ENCODE measurements at places on chromosomes 1 and 21.

- DNase-seq, result peak; percentile 21
Measured at GRCh38 chr1:168179438-168180147, 831 bp downstream of the TIPRL start.

DNA sequence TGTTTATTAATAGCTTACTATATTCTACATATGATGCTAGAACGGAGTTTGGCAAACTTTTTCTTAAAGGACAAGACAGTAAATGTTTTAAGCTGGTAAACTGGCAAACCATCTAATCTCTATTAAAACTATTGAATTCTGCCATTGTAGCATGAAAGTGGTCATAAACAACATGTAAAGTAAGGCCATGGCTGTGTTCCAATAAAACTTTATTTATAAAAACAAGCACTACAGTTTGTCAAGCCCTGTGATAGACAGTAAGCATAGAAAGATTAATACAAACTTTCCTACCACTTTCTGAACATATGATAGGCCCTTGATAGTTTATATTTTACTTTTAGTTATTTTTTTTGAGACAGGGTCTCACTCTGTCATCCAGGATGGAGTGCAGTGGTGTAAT, 22.4 kb downstream of the PEA15 start:
- DNase-seq, result no peak

DNA sequence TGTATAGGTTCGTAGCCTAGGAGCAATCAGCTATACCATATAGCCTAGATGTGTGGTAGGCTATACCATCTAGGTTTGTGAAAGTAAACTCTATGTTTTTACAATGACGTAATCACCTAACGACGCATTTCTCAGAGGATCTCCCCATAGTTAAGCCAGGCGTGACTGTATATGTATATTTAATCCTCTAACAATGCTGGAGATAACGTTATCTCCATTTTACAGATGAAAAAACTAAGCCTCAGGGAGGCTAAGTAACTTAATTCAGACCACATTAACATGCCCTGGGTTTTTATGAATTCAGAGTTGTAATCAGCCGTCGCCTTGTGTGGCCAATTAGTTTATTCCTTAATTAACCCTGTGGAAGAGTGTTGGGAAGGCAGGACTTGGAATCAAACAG, 107.7 kb upstream of the PLXNA2 start:
- DNase-seq, result no peak

DNA sequence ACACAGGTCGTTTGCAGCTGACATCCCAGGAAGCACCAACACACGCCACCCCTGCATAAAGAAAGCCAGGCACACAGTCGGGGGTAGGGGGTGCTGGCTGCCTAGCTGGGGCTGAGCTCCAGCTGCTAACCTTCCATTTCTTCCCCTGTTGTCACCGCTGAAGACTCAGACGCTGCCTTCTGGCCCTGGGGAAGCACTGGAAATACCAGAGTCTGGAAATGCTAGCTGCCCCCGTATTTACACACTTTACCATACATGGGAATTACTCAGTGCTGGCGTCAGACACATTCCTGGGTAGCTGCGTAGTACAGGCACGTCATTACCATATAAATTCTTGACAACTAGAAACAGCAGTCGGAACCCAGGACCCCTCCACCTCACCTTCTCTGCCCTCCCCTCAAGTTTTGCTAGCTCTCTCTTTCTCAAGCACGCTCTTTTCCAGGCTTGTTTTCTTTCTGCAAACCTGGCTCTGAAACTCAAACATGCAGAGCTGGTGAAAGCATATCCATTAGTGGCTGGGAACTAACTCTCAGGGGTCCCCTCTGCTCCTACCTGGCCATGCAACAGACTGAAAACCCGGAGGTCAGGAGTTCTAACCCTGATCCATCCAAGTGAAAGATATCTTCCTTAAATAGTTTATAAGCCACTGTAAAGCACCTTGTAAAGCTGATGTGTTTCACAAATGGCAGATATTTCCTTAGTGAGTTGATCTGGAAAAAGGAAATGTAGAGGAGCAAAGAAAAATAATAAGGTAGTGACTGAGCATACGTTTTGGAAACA, 3.3 kb downstream of the CSRP1 start:
- peak; percentile 99 for DNase-seq

- no peak for DNase-seq
Measured at GRCh38 chr1:229887043-229887822, 179.8 kb upstream of the GALNT2 start.

- DNase-seq, result peak; percentile 34
Measured at GRCh38 chr1:78081980-78082860, 36.5 kb downstream of the GIPC2 start.

DNA sequence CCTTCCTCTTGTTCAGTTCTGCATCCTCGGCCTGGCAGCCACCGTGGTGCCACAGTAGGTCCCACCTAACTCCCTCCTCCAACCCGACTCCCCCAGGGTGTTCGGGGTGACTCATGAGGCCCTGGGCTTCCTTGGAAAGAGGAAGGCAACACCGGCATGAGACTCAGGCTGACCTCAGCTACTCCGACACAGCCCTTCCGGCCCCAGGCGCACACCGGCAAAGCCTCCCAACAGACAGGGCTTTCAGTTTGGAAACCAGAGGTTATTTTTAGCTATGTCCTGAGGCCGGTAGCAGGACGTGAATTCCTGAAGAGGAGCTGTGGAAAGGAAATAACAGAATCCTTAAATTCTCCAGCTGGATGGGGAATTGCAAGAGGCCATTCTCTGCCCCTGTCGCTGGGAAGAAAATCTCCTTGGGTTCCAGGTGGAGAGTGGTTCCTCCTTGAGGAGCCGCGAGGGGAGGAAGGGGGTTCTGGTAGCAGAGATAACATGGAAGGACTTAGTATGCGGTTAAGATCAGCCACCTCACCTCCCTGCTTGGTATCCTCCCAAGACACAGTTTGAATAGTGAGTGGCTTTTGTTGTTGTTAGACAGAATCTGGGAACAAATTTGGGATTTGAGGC, 24.4 kb downstream of the PLXNA2 start:
- peak; percentile 58 for DNase-seq

DNA sequence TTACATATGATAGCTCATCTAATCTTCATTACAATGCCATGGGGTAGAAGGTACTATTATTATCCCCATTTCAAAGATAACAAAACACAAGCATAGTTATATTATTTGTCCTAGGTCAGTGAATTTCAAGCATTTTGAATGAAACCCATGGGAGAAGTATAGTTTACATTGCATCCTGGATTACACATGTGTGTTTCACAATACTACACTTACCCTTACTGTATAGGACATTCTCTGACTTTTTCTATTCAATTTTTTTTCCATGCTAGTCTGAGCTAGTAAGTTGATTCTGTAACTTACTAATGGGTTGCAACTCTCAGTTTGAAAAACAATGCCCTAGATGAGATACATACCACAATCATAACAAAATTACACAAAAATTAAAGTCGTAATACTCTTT, 8.7 kb upstream of the GPX7 start:
- DNase-seq, result no peak

DNA sequence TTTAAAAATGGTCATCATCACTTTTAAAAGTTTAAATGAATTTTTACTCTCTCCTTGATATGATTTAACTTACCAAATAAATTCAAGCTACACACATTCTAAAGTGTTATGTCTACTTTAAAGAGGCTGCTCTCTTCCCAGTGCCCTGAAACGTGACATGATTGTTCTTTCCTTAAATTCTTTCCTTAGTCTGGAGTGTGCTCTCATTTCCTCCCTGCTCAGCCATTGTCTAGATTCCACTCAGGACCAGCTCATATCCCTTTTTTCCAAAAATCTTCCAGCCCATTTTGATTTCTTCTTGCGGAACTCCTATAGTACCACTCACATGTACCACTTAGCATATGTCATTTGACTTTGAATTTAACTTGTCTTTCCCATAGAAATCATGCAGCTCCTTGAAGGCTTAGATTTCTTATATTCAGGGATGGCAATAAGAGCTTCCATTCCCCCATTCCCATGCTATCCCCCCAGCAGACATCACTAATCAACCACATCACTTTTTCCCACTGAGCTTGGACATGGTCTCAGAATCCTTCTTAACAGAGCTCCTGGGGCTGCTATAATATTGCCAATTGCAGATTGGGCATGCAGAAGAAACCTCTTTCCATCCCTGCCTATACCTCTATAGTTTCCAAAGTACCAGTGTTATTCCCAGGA, 54.7 kb upstream of the ITPKB start:
- DNase-seq, result no peak

GRCh38 chr1:152515434-152515783, 1.1 kb downstream of the CRCT1 start:
- no peak for DNase-seq

DNA sequence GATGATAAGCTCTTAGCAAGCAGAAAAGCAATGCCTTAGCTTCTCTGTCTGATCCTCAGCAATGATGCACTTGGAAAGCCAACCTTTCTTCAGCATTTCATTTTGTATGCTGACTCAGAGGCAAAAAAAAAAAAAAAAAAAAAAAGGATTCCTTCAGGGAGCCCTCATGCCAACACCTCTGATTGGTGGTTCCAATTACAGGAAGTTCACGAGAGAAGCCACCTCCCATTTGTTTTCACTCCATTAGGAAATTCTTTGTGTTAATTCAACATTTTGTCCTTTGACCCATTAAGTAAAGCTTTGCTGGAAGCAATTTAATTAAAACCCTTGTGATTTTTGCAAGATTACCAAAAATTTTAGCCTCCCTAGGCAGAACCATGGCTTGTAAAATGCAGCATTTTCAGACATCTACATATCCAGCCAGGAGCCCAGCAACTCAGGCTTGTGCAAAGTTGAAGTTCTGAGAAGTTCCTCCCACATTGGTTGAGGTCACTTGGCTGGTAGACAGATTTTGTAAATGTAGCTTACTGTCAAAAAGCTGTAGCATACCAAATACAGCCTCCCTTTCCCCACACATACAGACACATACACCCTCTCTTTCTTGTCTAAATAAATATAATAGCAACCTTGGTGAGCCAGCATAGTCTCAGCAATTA, 27.1 kb upstream of the VTCN1 start:
- peak; percentile 8 for DNase-seq

- no peak for DNase-seq
Measured at GRCh38 chr1:111638320-111638719, 18.7 kb downstream of the RAP1A start.

DNA sequence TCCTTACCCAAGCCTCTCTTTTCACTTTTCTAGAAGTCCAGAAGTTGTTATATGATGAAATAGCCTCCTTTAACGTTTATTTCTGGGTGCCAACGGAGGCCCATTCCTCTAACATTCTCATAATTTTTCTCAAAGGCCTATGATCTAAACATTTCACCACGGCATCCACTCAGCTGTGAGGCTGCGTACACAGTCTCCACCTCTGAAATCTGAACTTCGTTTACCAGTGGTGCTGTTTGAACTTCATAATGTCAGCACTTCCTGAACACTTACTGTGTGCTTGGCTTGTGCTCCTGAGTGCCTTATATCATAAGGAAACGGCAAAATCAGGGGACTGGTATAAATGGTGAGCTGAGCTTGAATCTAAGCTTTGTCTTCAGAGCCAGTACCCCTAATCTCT, 12.0 kb upstream of the RBP7 start:
- no peak for DNase-seq

- no peak for DNase-seq
Measured at GRCh38 chr1:163737261-163737660, 415.5 kb downstream of the NUF2 start.

- DNase-seq, result no peak
Measured at GRCh38 chr1:17109892-17110554, 9.2 kb downstream of the PADI2 start.

DNA sequence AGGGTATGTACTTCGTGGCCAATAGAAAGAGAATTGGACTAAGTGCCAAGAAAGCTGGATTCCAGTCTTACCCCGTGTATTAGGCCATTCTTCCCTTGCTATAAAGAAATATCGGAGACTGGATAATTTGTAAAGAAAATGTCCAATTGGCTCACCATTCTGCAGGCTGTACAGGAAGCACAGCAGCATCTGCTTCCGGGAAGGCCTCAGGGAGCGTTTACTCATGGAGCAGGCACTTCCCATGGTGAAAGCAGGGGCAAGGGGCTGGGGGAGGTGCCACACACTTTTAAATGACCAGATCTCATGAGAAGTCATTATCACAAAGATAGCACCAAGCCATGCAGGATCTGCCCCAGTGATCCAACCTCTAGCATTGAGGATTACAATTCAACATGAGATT, 7.8 kb upstream of the AMIGO1 start:
- DNase-seq, result no peak

GRCh38 chr1:182699393-182700350, 15.3 kb upstream of the RGS8 start:
- DNase-seq, result peak; percentile 80

GRCh38 chr1:170697316-170697715, 33.4 kb downstream of the PRRX1 start:
- DNase-seq, result no peak

GRCh38 chr1:20440785-20441200, 45.2 kb downstream of the CAMK2N1 start:
- DNase-seq, result peak; percentile 41

DNA sequence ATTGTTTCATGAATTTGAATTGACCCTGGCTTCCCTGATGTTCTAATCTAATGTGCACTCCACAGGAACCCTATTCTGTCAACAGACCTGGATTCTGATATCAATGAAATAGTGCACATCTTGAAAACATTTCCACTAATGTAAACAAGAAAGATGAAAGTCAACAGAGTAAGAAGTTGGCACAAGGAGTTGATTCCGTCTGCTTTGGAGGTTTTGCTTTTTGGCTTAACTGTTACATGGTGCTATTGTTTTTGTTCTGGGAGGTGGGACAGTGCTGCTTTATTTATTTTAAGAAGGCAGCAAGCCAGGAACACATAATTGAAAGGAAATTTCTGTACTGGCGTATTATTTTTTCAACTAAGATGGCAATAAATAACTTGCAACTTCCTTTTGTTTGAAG, 73.3 kb downstream of the LEPR start:
- DNase-seq, result no peak

- DNase-seq, result peak; percentile 65
Measured at GRCh38 chr1:212529211-212529741, 79.3 kb upstream of the ATF3 start.

DNA sequence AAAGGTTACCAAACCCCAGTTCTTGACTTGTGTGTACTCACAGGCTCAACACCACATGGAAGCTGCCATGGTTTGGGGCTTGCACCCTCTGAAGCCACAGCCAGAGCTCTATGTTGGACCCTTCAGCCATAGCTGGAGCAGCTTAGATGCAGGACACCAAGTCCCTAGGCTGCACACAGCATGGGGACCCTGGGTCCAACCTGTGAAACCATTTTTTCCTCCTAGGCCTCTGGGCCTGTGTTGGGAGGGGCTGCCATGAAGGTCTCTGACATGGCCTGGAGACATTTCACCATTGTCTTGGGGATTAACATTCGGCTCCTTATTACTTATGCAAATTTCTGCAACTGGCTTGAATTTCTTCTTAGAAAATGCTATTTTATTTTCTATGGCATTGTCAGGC, 62.1 kb upstream of the PRRX1 start:
- no peak for DNase-seq

GRCh38 chr21:31446226-31446855, 102.3 kb upstream of the TIAM1 start:
- no peak for DNase-seq

Data from fibroblast of skin of scalp (primary cell).